ENCODE measurements at places on chromosomes 3 and 15.

- DNase-seq: no peak
These were observed 1090.9 kb downstream of the ROBO2 start for GRCh38 chr3:78130741-78131290.

- no peak for DNase-seq
These were observed 3.2 kb upstream of the LSG1 start for GRCh38 chr3:194675081-194675640.

- DNase-seq: no peak
These were observed 101.5 kb downstream of the FBXL22 start for GRCh38 chr15:63698692-63699091.

DNA sequence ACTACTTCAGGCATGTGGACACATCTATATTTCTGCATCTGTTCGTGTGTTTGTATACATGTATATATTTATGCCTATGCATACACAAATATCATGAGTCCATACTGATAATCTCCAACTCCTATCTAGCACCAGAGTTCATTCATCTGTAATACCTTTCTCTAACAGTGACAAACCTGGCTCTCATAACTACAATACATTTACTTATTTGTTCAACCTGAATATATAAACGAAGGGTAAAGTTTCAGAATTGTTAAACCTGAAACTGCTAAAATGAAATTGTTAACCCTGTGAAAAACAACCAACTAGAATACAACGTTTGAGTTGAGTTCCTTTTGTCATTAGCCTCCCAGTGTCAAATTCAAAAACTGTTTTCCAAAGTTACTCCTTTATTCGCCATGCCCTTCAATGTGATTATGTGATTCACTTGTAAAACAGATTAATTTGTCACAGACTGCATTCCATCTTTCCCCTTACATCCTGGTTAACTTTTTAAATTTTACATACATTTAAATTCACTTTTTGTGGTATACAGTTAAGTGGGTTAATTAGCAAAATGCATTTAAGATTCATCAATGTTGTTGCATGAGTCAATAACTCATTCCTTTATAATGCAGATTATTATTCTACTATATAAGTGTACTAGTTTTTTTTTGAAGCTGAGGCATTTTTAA lies 58.5 kb downstream of the PIK3R4 start:
- DNase-seq: no peak

DNA sequence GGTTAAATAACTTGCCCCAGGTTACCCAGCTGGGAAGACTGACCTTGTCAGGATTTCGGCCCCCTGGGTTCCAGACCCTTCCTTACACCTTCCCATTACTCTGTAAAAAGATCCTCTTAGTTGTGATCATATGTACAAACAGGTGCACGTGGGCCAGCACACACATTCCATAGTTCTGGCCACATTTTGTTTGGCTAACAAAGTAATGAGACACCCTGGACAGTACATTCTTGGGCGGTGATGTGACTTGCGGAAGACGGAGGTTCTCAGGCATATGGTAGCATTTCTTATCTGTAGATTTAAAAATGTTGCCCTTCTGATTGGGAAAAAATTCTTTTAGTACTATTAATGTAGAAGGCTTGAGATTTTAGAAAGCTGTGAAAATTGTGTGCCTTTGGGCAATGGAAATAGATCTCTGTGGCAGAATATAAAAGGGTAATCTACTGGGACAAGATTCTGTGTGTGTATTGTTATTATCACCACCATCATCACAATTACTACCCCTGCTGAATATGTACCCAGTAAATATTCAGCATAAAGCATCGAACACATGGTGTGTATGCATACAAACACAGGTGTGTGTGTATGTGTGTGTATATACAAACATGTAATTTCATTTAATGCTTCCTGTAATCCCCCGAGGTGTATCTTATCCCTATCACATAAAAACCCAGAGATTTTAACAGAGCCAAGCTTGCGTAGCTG lies 205.4 kb upstream of the UBE2E1 start:
- no peak for DNase-seq

- DNase-seq: no peak
These were observed 368.6 kb upstream of the DPH6 start for GRCh38 chr15:35914573-35914972.

DNA sequence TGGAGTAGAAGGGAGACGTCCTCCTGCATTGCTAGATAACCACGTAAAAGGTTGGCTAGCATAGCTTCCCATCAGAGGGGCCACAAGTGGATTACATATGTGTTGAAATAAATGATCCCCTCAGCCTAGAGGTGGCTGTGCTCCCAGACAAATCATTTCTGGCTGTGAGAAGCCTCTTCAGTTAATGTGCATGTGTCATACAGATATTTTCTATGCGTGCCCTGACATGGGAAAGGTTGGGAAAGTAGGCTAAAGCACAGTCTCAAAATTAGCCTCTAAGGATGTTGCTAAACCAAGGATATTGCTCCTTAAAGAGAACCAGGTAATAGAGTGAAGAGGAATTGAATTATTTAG lies 17.8 kb downstream of the USP3 start:
- DNase-seq: no peak

DNA sequence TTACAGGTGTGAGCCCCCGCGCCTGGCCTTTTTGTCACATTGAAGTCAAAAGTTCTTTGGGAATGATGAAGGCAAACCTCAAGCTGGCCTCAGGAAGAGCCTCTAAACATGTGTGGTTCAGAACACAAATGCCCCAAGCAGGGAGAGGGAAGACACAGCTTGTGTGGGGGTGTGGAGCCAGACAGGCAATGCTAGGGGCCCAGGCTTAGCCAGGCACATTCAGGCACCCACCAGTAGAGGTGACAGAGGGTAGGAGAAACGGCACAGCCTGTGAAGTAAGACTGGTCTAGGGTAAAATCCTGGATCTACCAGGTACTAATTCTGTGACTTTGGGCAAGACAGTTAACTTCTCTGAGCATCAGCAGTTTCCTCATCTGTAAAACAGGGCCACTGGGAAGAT lies 3.5 kb downstream of the HDC start:
- peak; percentile 38 for DNase-seq

- no peak for DNase-seq
These were observed 3.6 kb downstream of the PRSS50 start for GRCh38 chr3:46713898-46714552.

DNA sequence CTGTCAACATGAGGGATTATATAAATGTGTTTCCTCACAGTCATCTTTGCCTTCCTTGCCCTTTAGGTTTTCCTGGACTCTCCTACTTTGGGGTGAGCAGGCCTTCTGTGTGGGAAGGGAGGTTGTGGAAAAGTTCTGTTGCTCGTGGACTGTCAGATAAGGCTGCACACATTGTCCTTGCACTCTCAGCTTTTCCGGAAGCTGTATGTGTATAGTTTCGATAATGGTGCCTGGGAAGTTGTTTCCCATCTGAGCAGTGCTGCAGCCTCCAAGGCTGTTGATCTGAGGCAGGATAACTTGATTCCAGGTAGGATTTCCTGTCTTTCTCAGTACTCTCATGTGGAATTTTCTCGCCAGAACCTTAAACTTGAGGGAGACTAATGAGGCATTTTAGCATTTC lies 297.8 kb upstream of the AZI2 start:
- DNase-seq: no peak

DNA sequence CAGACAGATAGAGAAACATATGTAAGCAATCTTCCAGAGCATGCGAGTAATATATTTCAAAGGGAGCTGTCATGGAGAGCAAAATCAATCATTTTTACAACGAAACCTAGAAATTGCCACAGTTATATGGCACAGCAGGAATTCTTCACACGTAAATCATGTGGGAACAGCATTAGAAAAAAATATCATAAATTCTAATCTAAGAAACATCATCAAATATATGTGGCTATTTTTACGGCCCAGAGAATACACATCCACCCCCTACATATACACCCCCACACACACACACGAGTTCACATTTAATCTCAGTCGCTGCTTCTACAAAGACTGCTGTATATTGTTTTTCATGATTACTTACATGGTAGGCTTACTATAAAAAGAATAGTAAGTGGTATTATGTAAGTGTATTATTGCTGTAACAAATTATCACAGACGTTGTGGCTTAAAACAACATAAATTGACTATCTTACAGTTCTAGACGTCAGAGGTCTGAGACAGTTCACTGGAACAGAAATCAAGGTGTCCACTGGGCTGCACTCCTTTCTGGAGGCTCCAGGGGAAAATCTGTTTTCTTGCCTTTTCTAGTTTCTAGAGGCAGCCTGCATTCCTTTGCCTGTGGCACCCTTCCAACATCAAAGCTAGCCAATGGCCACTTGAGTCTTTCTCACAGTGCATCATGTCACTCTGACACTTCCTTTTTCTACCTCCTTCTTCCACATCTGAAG lies 363.3 kb downstream of the ULK4 start:
- DNase-seq: no peak

DNA sequence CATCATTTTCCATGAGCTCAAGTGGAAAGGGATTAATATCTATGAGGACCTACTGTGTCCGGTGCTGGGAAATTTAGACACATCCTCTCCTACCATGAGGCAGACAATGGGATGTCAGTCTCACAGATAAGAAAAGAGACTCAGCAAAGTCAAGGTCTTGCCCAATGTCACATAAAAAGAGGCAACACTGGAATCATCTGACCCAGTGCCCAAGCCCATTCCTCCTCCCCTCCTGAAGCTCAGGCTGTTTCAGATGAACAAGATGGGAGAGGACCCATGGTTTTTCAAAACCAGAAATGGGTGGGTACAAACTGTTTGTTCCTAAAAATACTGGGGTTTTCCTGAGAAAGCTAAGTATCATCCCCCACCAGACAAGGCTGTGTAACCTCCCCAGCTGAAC lies 22.2 kb downstream of the POC1A start:
- no peak for DNase-seq

- no peak for DNase-seq
These were observed 74.2 kb upstream of the SATB1 start for GRCh38 chr3:18499301-18499700.

- no peak for DNase-seq
These were observed 25.4 kb upstream of the LIMD1 start for GRCh38 chr3:45568848-45569762.

GRCh38 chr15:41124058-41124457 lies 8.0 kb upstream of the INO80 start:
- no peak for DNase-seq

- DNase-seq: no peak
These were observed 349.3 kb downstream of the MFSD1 start for GRCh38 chr3:159151130-159151529.

DNA sequence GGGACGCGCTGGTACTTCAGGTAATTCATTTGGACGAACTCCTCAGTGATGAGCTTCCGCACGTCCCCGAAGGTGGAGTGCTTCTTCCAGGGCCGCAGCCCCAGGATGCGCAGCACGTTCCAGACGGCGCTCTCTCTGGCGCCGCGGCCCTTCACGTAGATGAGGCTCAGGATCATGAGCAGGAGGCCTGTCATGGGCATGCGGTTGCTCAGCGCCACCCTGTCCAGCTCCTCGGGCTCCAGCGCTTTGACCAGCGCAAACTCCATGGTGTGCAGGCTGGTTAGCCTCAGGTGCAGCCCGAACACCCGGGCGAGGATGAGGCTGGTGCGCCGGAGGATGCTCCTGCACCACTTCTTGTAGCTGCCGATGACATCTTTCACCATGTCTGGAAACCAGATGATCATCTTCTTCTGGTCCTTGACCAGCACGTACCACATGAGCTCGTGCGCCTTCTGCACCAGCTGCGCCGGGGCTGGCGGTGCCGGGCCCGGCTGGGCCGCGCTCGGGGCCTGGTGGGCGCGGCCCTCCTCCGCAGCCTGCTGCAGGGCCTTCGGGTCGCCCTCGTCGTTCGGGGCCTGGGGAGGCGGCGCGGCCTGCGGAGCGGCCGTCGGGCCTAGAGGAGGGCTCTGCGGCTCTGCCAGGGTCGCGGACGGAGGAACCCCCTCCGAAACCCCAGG lies 501 bp downstream of the NDN start:
- no peak for DNase-seq

- DNase-seq: no peak
These were observed 43.0 kb upstream of the UTS2B start for GRCh38 chr3:191373327-191373726.

All from erythroblast (primary cell).